ENCODE measurements at places on chromosomes 16 and 17. TPM values are rescaled to one million over a fixed set of nuclear protein-coding genes. Genes with fewer than 3 reads are reported as not detected.

Gene BRIP1
- 3.1 TPM for total RNA-seq

Gene UTP18
- 34.2 TPM for total RNA-seq

Gene ADGRG3
- not detected for total RNA-seq

Gene REXO5
- 1.7 TPM for total RNA-seq

Gene CCT6B
- 1.0 TPM for total RNA-seq

Gene C16orf92
- not detected for total RNA-seq

Gene RANGRF
- total RNA-seq = 17.1 TPM

Gene IGSF6
- total RNA-seq = 0.07 TPM

Gene SDR42E2
- not detected for total RNA-seq

Gene STXBP4
- total RNA-seq = 8.5 TPM

Gene CSH1
- total RNA-seq = not detected

Gene HMOX2
- 72.2 TPM for total RNA-seq

Gene KRTAP3-1
- total RNA-seq = not detected

Gene MMP28
- 31.8 TPM for total RNA-seq

Gene CIBAR2
- not detected for total RNA-seq

Gene UNC119
- 18.1 TPM for total RNA-seq

Gene TP53TG3C
- total RNA-seq = not detected

Gene BAHCC1
- total RNA-seq = 0.68 TPM

Gene ACSM2A
- total RNA-seq = not detected

All from nasal cavity respiratory epithelium epithelial cell of viscerocranial mucosa (primary cell).